ENCODE measurements at places on chromosomes 12 and 14.
A peak's percentile ranks its signal among the peaks of the same experiment; 100 is the strongest.

DNA sequence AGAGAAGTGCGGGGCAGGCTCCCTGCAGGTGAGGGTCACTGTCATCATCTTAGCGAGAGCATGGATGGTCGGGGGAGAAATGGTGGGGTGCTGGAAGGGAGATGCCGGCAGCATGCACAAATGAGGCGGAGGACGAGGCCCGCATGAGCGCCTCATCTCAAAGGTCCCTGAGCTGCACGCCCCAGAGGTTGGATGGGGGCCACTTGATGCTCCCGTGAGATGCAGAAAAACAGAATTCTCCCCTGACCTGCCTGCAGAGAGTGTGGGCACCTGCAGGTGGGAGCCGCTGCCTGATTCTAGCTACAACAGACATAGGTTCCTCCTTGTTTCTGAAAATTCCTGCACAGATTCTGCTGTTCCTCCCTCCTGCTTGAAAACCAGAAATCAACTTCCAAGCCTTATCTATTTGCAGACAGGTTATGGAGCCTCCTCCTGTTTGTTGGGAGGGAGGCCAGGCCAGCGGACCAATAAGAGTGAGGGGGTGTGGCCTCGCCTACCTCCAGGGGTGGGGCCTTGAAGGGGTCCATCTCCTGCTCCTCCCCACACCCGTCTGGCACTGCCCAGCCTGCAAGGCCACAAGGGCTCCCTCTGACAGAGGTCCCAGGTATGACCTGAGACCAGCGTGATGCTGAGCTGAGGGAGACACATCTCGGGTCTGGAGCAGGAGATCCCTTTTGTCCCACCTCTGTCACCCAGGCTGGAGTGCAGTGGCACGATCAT is 67.2 kb downstream of the KDM2B start:
- no peaks in the 10 kb centered on the region for H3K36me3 ChIP-seq
- DNase-seq, result peak; percentile 64
- H3K27me3 ChIP-seq, result no peaks in the 10 kb centered on the region
- H3K4me3 ChIP-seq, result no peak overlapping the region
- peaks cover 12% of the 10 kb centered on the region for H3K4me1 ChIP-seq

DNA sequence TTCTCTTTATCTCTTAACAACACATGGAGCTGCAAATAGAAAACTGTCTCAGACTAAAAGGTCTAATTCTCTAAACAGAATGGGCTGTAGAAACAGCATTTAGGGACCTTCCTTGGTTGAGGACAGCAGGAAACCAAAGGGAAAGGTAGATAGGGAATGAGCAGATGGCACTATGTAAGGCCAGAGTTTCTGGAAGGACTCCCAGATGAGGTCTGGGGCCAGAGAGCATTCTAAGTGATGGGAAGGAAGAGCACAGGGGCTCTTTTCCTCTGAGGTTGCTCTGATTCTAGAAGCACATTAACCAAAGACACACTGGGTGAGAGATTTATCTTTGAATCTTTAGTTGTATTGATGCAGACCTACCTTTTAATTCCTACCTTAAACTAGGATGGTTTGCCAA is 79.4 kb downstream of the TPH2 start:
- H3K27ac ChIP-seq, result no peak overlapping the region
- DNase-seq, result no peak
- no peaks in the 10 kb centered on the region for H3K36me3 ChIP-seq
- no peaks in the 10 kb centered on the region for H3K4me1 ChIP-seq
- no peak overlapping the region for H3K4me3 ChIP-seq

- H3K4me1 ChIP-seq, result no peaks in the 10 kb centered on the region
- H3K4me3 ChIP-seq, result no peak overlapping the region
- H3K27me3 ChIP-seq, result no peaks in the 10 kb centered on the region
- no peaks in the 10 kb centered on the region for H3K36me3 ChIP-seq
- no peak overlapping the region for H3K27ac ChIP-seq
Observed at GRCh38 chr12:49645146-49646039, 22.0 kb downstream of the PRPF40B start.

DNA sequence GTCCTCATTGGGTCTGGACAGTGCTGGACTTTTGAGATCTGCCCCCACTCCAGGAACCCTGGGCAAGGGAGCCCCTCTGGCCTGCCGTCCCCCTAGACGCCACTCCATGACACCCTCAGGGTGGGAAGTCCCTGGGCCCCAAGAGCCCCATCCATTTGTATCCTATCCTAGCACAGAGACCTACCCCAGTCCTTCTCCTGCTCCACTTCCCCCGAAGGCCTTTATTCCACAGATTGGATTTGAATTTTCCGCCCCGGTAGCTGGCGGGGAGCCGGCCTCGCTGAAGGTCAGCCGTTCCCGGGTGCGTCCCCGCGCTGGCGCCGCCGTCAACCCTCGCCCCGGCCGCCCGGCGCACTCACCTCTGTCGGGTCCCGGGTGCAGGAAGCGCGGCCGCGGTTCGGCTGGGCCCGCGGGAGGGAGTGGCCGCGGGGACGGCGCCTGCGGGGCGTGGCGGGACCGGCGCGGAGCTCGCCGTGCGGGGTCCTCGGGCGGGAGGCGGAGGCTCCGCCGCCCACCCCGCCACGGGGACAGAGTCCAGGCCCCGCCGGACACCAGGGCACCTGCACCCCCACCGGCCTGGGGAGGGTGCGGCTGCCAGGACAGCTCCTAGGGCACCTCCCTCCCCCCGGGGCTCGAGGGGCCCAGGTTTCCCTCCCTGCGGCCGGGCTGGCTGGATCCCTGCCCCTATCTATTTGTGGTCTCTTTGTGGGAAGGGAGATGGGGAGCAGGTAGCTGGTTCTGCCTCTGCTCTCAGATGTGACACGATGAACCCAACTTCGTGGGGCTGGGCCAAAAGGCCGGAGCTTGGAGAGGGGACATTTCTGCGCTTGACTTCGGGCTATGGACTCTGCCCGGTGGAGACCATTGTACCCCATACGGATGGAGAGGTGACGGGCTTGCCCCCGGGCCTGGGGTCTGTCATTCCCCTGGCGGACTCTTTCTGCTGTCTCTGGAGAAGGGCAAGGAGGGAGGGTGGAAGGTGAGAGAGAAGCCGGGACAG is 19.9 kb upstream of the GPR68 start:
- H3K27me3 ChIP-seq, result no peaks in the 10 kb centered on the region
- no peak for DNase-seq
- no peak overlapping the region for H3K4me3 ChIP-seq
- H3K27ac ChIP-seq, result no peak overlapping the region
- H3K4me1 ChIP-seq, result no peaks in the 10 kb centered on the region

GRCh38 chr14:68507544-68508081 is 285.3 kb downstream of the ZFP36L1 start:
- DNase-seq, result no peak
- peaks cover 33% of the 10 kb centered on the region for H3K4me1 ChIP-seq
- no peaks in the 10 kb centered on the region for H3K36me3 ChIP-seq
- H3K27me3 ChIP-seq, result no peaks in the 10 kb centered on the region
- H3K27ac ChIP-seq, result no peak overlapping the region
